ENCODE measurements at places on chromosomes 11 and 22.

DNA sequence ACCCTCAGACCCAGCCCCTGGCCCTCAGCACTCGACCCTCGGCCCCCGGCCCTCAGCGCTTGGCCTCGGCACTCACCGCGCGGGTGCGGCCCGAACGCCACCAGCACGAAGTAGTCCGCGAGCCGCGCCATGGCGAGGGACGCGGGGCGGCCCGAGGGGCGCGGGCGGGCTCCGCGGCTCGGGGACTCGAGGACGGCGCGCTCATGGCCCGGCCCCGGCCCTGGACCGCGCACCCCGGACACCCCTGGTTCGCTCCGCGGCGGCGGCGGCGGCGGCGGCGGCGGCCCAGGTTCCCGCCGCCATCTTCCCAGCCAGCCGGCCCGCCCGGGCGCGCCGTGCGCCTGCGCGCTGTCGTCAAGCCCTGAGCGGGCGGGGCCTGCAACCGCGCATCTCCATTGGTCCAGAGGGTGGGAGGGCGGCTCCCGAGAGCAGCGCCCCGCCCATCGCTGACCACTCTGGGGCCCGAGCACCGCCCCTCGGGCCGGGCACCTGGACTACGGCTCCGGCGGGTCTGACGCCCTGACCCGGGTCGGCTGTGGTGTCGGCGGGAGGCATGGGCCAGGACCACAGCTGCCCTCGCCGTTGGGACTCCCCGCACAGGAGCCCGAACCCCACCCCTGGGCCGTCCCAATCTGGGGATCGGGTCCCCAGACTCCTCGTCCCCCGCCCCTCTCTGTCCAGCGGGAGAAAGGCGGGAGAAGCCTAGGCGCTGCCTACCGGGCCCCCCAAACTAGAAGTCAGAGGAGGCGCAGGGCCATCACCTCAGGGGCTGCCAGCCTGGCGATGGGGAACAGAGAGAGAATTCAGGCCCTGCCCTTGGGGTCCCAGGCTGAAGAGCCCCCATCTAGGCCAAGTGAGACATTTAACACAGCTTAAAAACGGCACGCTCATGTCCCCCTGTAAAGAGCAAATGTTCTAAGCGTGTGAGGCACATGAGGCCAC is at the start of gene SBF1:
Gene SBF1 (minus strand): TSS at position 326 of the 942 bp plus-strand sequence. CDS start 195 bp downstream, at position 131.
- DNase-seq = peak; percentile 36

DNA sequence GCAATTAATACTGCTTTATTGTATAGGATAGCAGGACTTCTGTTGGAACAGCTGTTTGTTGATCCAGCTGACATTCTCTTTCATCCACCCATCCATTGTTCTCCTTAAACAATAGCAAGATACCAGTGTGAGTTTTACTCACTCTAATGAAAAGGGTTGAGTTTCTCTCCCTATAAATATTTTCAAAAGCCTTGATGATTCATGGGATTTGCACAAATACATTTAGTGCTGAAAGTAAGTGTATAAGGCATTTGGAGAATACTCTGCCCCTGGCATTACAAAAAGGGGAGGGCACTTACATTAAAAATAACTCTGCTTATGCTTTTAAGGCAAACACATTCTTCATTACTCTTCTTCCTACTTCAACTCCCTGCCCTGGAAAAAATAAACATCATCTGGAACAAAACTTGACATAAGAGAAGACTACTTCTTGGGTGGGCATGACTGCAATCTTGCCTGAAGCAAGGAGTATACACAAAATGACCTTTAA is 634.9 kb downstream of the METTL15 start:
- DNase-seq = no peak

DNA sequence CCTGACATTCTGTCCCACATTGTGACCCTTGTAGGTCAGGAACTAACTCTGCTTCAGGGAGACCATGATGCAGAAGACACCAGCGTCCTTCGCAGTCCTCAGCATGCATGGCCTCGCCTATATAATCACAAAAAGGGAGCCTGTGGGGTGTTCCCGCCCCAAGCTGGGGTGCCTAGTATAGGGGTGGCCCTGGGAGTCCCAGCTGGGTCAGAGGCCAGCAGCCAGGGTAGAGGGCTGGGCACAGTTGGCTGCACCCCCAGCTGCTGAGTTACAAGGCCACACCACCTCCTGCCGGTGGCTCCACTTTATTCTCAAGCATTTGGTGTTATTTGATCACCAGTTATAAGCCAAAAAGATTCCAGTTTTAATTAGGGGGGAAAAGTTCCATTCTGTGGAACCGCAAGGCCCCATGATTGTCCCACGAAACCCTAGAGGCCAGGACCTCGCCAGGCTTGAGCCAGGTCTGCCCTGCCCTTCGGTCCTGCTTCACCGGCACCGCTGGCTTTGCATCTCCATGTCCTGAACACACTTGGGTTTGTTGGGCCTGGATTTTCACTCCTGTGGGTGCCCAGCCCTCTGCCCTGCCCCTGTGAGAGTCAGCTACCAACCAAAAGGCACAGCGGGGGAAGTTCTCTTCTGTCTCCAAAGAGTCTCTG is 15.0 kb upstream of the GNB1L start:
- no peak for DNase-seq

DNA sequence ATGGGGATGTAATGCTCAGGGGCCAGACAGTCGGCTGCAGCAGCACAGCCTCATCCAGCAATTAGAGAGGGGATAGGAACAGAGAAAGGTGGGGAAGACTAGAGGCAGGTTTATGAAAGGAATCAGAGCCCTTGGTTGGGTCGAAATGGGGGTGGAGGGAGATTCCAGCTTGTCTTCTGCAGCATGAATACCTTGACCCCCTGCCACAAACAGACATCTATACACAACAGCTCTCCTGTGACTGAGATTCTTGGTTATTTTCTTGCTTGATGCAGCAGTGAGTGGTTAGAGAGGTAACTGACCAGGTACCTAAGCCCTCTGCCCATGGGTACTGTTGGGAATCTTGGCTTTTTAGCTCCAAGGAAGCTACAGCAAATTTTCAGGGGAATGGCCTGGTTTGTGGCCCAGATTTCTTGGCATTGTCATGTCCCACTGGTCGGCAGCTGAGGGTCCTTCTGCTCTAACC is at the start of gene TRIM49D1:
Gene TRIM49D1 (minus strand): TSS at position 51 of the 466 bp plus-strand sequence. CDS start 4,535 bp downstream, outside the sequence.
- no peak for DNase-seq

DNA sequence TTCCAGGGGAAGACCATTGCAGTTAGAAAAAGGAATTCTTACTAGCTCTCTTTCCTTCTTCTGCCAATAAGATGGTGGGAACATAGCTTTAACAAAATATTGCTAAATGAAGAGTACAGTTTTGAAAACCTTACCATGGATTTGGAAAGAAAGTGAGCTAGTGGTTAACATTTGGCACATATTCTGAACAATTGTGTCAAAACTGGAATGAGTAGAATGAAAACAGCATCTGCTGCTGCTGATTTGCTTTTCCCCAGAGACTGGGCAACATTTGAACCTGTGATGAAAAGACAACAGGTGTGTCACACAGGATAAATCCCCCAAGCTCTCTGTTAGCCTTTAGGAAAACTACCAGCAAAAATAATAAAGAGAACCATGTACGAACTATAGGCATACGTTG is 761.4 kb downstream of the KCNA4 start:
- no peak for DNase-seq

Data from NCI-H2029 treated with DMSO at 0.1 percent for 48 hours (cell line).